ENCODE measurements at places on chromosomes 2 and 18.
A peak's percentile ranks its signal among the peaks of the same experiment; 100 is the strongest.

- DNase-seq, result no peak
Observed at GRCh38 chr2:191686066-191686465, 8.1 kb downstream of the NABP1 start.

GRCh38 chr2:152319822-152320570 lies 15.0 kb upstream of the FMNL2 start:
- DNase-seq, result peak; percentile 46

GRCh38 chr2:237271698-237272652 lies 142.0 kb downstream of the COL6A3 start:
- DNase-seq, result peak; percentile 63

DNA sequence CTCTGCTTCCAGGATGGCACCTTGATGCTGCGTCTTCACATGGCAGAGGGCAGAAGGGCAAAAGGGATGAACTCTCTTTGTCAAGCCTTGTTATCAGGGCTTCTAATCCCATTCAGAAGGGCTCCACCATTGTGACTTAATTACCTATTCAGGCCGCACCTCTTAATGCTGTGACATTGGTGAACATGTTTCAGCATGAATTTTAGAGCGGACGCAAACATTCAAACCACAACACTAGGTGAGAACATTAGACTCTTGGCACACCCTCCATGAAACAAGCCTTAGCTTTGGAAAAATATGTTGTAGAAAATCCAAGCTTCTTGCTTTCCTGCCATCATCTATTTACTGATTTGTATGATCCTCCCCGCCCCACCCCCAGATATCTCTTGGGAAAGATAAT lies 17.9 kb downstream of the DAW1 start:
- no peak for DNase-seq

- no peak for DNase-seq
Observed at GRCh38 chr2:204064119-204064518, 127.6 kb downstream of the ICOS start.

DNA sequence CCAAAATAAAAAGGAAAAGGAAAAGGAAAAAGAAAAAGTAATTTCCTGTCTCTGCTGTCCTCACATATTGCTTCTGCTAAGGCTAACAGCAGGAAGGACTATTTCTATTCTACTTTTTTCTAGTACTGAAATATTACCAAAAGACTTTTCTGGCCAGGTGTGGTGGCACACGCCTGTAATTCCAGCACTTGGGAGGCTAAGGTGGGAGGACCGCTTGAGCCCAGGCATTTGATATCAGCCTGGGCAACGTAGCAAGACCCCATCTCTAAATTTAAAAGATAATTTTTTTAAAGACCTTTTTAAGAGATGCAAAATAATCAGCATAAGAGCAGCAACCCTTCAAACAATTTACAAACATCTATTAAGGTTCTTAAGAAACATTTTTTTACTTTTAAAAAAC lies 31.2 kb downstream of the FASTKD1 start:
- DNase-seq, result no peak

GRCh38 chr2:98952966-98953365 lies 16.9 kb upstream of the CRACDL start:
- no peak for DNase-seq

DNA sequence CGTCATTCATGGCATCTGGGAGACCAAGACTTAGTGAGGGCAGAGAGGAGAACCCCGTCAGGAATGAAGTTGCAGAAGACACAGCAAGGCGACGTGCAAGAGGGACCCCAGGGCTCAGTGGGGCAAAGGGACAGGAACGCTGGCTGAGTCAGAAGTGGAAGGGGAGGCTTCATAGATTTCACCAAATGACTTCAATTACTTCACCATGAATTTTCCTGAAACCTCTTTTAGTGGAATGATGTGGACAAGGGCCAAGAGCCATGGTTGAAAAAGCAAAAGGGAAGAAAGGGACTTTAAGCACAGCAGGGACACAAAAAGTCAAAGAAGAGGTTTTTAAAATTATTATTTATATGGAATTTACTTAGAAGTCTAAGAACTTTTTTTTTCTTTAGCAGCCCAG lies 141.6 kb upstream of the PID1 start:
- DNase-seq, result no peak

DNA sequence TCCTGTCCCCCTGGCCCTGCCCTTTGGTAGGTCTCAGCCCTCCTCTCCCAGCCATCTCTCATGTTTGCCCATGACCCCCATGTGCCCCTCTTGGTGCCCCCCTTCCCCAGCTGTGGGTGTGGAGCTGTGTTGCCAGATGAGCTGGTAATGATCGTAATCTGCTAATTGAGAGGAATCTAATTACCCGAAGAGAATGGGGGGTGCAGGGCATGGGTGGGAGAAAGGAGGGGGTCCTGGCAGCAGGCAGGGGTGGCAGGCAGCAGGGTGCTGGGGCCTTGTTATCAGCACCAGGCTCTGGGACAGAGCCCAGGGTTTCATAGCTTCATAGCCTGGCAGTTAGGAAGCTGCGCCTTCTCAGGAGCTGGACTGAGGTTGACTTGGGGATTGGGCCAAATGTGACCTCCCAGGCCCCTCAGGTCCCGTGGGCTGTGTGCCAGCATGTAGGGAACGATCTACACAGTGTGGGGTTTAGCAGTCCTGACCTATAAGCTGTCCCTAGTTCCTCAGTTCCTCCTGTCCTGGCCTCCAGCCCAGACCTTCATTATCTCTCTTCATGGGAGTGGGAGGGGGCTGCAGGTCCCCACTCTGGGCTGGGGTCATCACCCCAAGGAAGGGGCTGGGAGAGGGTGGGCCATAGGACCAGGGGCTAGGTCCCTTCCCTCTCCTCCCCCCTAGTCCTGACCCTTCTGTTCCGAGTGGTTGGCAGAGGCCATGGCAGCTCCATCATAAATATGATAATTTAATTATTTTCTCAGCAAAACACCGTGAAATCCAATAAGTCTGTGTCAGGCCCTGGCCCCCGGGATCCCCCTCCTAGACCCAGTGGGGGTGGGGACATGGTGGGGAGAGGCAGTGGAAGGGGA lies 6.5 kb upstream of the ASIC4 start:
- DNase-seq, result no peak

- no peak for DNase-seq
Observed at GRCh38 chr2:196195302-196195701, 23.9 kb upstream of the STK17B start.

DNA sequence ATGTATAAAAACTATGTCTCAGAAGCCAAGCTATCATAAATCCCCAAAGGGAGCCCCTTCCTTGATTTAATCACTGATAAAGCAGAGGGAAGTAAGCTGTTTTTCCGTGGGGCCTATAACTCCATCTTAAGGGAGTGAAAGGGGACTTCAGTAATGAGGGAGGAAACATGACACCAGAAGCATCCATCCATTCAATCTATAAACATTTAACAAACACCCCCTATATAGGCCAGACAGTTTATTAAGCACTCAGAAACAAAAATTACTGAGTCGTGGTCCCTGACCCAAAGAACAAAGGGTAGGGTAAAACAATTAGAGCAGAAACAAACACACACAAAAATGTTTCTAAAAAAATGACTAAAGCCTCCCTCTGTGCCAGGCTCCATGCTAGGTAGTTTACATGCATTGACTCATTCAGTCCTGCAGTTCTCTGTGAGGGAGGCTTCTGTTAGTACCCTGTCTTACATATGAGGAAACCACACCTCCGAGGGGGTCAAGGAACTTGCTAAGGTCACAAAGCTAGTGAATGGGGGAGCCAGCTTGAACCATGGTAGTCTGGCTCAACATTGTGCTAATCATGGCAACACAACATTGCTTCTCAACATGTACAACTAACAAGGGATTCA lies 472.1 kb downstream of the CDH2 start:
- DNase-seq, result no peak

DNA sequence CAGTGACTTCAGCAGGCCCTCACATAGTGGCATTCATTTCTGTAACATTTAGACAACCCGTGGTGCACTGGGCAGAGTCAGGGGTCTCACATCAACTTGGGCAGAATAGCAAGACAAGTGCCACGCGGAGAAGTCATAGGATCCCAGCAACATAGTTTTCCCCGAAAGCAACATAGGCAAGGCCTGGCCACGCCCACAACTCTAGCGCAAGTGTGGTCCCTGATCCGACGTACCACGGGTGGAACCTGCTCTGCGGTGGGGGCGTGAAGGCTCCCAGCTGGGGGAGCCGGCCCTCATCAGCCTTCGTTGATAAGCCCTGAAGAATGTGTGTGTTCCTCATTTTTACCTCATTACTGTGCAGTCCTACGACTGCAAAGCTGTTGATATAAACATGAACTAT lies 261.2 kb downstream of the EIPR1 start:
- DNase-seq, result no peak

DNA sequence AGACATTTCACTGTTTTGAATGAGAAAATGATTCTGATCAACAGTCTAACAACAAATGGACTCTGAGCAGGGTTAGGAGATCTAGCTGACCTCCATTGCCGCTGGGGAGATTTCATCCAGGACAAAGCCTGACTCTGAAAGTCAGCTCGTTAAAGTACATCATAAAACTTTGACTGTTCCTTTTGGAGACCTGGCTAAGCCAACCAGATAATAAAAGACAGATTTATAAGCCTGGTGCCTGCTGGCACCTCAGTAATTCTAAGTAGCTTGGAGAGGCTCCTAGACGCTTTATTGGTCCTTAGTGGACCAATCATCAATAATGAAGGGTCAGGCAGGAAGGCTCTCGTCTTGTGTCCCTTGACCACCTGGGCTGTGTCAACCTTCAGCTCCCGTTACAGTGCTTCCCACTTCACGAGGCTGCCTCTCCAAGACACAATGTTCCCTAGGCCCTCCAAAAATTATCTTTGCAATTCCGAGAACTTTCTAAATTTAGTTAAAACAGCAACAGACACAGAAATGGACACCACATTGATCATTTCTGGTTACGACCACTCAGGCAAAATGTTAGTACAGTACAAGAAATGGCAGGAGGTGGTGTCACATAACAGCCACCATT lies 47.9 kb upstream of the PMAIP1 start:
- no peak for DNase-seq

- DNase-seq, result peak; percentile 44
Observed at GRCh38 chr2:157784169-157784822, 91.8 kb downstream of the ACVR1 start.

DNA sequence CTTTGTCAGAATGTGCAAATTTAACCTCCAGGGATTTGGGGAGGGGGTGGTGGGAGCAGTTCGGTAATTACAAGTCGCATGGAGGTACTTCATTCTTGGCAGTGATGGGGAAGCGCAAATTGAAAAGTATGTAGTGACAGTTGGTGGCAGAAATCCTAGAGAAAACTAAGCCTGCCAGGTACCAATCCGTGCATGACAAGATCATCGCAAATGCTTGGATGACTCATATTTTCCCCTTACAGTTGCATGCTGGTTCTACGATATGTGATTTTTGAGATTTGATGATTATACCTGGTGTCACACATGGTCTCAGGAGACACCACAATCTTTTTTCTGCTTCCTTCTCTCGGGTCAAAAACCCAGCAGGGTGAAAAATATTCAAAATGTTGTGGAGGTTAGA lies 479.7 kb upstream of the ID2 start:
- no peak for DNase-seq

GRCh38 chr2:48600917-48601316 lies 16.7 kb upstream of the GTF2A1L start:
- DNase-seq, result peak; percentile 88

DNA sequence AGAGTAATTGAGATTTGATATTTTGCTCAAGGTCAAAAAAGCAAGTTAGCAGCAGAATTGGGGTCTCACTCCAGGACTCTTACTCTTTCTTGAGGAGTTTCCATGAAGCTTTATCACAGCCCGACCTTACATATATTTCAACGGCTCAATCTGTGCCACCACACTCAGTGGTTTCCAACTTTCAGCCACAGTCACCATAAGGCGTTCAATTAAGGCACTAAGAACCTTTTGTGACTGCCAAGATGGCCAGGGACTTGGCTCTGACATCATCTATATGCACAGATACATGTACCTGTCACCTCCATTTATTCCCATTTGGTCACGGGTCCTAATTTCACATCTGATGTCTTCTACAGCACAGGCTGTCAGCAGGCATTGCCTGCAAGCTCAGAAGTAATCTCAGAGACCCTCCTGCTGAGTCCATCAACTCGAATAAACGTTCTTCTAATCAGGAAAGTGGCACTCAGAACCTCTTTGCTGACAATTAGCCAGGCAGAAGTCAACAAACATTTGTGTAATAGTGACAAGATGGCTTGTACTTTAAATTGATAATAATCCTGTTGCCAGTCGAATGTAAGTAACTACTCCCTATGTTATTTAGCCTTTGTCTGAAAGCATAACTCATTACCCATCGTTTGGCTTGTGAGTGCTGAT lies 16.1 kb downstream of the DYTN start:
- no peak for DNase-seq

- no peak for DNase-seq
Observed at GRCh38 chr2:42639340-42640077, 71.1 kb downstream of the MTA3 start.

DNA sequence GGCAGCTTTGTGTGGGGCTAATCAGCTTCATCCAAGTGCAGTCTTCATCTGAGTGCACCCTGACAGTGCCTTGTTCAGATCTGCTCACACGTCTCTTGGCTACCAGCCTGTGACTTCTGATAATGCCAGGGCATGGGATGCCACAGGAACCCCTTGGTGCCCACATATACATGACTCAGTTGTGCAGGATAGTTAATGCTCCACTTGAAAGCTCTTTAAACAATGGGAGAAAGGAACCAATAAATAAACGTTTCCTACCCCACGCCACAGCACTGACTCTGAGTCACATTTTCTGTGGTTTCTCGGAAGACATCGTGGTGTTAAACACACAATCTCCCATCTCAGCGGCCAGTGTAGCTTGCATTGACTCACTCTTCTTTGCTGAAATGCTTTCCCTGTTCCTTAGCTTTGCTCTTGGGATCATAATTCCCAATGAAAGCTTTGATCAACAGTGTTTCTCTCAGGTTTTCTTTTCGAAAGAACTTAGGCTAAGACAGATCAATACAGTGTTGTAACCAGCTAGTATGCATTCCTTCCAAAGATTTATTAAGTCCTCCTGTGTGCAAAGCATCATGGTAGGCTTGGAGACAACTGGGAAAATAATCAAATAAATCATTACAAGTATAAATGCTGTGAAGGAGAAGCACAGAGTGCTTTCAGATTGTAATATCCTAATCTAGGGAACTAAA lies 142.0 kb downstream of the COPS8 start:
- peak; percentile 95 for DNase-seq

- DNase-seq, result no peak
Observed at GRCh38 chr2:48233005-48233404, 296.9 kb upstream of the STON1 start.

DNA sequence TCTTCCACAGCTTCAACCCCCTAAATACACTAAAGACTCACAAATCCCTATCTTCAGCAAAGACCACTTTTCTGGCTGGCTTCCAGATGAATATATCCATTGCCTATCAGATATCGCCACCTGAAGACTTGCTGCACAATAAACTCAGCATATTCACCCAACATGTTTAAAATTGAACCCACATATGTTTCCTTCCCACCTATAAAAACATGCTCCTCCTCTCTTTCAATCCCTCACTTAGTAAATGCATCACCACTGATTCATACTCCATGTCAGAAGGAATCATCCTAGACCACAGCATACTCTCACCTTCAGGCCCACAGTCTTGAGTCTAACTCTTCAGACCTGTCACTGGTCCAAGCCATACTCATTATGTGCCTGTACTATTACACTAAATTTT lies 5.3 kb downstream of the SPC25 start:
- DNase-seq, result peak; percentile 39

- peak; percentile 30 for DNase-seq
Observed at GRCh38 chr18:74499633-74500032, 3.5 kb downstream of the CNDP2 start.

GRCh38 chr18:31619291-31619690 lies 27.6 kb downstream of the TTR start:
- DNase-seq, result no peak

GRCh38 chr18:23689616-23690504 lies 607 bp downstream of the LAMA3 start:
- DNase-seq, result no peak

GRCh38 chr2:170736628-170737027 lies 21.5 kb downstream of the SP5 start:
- DNase-seq, result no peak

Measured in cardiac fibroblast (primary cell).